ENCODE measurements at places on chromosomes 13 and 19. TPM values are rescaled to one million over a fixed set of nuclear protein-coding genes. Genes with fewer than 3 reads are reported as not detected.

FAM124A gene
- total RNA-seq: 9.9 TPM

PDE4C gene
- total RNA-seq: 0.97 TPM

PRODH2 gene
- total RNA-seq: not detected

- peak; percentile 26 for DNase-seq
Observed at GRCh38 chr13:39462428-39462827, 140.6 kb downstream of the LHFPL6 start.

GRCh38 chr19:33312065-33312464 is 9.7 kb upstream of the CEBPA start:
- DNase-seq: no peak

DNA sequence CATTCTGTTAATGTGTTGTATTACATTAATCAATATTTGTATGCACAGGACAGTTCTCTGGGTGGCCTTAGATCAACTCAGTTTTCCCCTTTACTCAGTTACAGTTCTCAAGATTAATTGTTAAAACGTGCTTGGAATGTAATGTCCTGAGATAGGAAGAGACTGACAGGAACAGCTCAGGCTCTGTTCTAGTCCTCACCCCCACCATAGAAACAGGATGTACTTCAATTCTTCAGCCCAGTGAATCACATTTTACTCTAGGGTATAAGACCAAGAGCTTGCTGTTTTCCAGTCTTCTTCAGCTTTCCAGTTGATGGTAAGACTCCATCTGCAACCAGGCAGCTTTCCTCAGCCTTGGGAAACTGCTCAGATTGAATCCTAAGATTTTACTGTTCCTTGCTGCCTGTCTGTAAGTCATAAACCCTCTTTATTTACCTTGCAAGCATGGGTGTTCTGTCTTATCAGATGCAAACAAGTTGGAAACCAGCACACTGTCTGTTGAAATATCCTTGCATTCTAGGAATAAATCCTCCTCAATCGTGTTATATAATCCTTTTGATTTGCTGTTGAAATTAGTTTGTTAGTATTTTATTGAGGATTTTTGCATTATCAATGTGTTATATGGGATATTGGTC is 836.9 kb upstream of the PCDH9 start:
- DNase-seq: no peak
